PC-9 (cell line): ENCODE measurements at places on chromosomes 2 and 18. TPM values are rescaled to one million over a fixed set of nuclear protein-coding genes. Genes with fewer than 3 reads are reported as not detected.

DNA sequence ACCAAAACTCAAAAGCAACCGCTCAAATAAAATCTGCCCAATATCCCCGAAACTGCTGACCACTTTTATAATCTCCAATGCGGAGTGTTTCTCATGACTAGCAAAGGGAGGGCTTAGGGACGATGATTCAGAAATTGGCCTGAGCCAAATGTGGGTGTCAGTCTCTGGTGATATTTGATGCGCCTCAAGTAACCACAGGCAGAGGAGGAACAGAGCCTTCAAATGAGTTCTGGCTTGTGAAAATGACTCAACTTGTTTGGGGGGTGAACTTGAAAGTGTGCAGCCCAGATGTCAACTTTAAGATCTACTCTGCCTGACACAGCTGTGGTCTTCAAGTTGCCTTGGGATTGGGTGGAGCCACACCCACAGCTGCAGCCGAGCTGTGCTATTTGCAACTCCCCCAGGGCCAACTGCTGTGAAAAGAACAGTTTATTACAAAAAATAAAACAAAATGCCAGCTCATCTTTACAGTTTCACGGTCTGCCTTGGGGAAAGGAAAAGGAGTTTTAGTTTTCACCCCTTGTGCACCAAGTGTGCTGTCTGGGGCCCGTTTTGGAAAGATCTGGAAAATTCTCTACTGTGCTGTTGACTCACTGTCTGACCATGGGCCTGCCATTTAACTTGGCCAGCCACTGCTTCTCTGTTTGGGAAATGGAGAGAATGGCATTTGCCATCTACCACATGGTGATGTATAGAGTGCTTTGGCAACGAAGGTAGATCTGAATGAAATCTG lies 222.1 kb downstream of the MTX2 start:
- H3K4me3 ChIP-seq = no peak overlapping the region
- H3K27me3 ChIP-seq = peaks cover 8% of the 10 kb centered on the region; the same call in 1 of the 2 replicates
- no peaks in the 10 kb centered on the region for H3K4me1 ChIP-seq
- H3K27ac ChIP-seq = no peak overlapping the region

DNA sequence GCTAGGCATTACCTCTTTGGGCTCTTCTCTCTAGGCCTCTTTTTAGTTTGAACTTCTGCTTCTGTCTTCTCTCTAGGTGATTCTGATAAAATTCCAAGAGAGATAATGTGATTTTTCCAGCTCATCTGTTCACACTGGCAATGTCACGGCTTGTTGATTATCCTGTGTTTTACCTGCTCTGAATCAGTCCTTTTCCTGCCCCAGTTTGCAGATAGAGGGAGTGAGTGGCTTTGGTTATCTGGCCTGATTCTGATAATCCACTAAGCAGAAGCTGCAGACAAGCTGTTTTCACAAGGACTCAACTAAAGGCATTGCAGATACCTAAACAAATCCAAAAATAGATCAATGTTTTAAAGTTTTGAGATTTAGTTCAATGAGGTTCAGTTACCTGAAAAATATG lies 111.9 kb downstream of the DCC start:
- H3K36me3 ChIP-seq = no peaks in the 10 kb centered on the region
- no peaks in the 10 kb centered on the region for H3K27me3 ChIP-seq
- H3K27ac ChIP-seq = no peak overlapping the region
- H3K4me1 ChIP-seq = no peaks in the 10 kb centered on the region

DNA sequence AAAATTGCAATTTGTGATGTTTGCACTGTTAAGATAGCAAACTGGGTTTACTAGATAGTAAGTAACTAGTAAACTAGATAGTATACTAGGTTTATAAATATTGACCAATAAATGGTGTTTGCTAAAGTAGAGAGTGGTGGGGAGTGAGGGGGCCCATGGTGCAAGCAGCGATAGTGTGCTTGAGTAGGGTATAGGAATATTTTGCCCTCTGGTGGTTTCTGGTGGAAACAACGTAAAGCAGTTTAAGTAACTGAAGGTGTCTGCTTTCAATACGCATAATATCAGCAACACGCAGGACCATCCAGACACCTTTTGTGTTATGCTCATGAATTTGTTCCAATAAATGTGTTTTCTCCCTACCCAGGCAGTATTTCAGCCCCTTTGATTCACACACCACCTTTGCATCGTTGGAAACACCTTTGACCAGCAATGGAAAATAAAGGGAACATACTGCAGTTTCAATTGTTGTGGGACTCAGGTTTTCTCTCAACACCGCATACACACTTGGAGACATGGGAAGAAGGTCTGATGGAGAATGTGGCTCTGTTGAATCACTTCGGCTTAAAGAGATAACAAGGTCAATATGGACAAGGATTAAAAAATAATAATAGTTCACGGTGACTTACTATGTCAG lies 16.7 kb upstream of the STAT1 start:
- DNase-seq = no peak
- no peak overlapping the region for H3K4me3 ChIP-seq
- no peaks in the 10 kb centered on the region for H3K4me1 ChIP-seq
- H3K36me3 ChIP-seq = no peaks in the 10 kb centered on the region

DNA sequence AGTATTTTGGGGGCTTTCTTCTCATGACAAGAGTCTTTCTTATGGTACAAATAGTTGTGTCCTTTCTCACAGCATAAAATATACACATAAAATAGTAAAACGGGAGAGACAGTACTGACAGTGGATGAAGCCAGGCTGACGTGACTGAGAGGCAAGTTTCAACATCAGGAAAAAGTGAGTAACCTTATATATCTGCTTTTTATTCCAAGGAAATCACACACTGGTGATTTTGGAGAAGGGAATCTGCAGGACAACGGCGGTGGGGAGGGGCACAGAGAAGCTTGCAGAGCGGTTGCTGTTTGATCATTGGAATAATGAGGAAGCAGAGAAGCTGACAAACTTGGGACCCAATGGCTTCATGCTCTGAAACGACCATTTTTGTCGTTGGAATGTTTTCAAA lies 130.6 kb upstream of the ZNF236 start:
- peaks cover 7% of the 10 kb centered on the region for H3K4me1 ChIP-seq
- H3K36me3 ChIP-seq = no peaks in the 10 kb centered on the region
- no peak for DNase-seq
- H3K4me3 ChIP-seq = no peak overlapping the region

DNA sequence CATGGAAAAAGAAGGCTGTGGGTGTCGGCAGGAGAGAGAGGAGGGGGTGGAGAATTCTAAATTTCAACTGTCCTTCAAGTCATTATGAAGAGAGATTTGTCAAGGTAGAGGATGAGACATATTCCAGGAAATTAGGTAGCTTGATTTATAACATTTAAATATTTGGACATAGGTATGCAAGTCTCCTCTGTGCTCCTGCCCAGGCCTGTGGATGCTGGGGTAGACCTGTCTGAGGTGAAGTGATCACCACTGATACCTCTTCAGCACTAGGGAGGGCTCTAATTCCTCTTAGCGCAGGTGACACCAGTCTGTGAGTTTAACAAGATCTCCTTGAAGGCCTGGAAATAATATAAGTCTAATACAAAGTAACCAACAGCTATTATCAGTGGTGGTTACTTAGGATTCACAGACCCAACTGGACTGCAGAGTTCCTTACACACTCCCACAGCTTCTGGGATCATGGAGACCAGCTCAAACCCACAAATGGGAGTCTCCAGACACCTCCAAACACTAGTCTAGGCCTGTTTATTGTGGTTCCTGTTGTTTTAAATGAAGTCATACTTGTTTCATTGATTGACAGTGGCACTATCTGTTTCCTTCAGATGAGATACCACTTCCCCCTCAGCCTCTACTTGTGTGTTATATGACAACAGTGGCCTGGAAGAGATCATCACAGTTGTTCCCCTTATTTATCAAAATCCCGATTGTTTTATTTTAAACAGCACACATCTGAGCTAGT lies 104.1 kb upstream of the ITPRID2 start:
- no peak overlapping the region for H3K4me3 ChIP-seq
- no peak overlapping the region for H3K27ac ChIP-seq
- H3K36me3 ChIP-seq = peaks cover 6% of the 10 kb centered on the region
- no peaks in the 10 kb centered on the region for H3K27me3 ChIP-seq
- DNase-seq = no peak
- H3K4me1 ChIP-seq = peaks cover 88% of the 10 kb centered on the region

DNA sequence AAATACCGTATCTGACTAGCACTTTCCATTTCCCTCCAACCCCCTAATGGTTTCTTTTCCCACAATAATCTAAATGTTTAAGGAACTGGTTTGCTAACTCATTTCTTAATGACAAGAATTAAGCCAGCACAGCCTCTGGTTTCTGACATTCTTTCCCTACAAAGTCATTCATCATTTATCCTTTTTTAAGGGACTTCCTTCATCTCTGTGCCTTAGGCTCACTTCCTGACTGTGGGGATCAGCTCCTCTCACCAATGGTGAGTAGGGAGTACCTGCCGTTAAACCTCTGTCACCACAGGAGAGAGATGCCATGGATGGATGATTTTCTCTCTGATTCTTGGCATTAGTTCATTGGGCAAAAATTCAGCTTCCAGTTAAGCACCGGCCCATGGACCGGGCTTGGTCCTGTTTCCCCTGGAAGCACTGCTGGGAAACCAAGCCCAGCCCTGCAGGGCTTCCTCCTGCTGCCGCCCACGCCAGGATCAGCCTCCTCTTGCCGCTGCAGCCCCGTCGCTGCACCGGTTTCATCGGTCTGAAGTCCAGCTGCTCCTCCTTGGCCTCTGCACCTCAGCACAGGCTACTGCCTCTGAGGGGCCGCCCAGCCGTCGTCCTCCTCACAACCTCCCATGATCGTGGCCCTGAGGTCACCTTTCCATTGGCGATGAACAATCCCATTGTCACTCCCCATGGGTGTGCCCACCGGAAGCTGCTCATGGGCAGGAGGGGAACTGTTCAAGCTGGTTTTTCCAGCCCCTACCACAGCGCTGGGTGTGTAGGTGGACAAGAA lies 64.0 kb upstream of the ZNF516 start:
- peak; percentile 95 for DNase-seq
- H3K4me1 ChIP-seq = peaks cover 52% of the 10 kb centered on the region
- no peaks in the 10 kb centered on the region for H3K27me3 ChIP-seq
- no peaks in the 10 kb centered on the region for H3K36me3 ChIP-seq
- H3K27ac ChIP-seq = peak overlapping the region; percentile 90

GRCh38 chr2:217948897-217949296 lies 53.9 kb downstream of the TNS1 start:
- no peak for DNase-seq
- H3K4me1 ChIP-seq = peaks cover 14% of the 10 kb centered on the region; the same call in 1 of the 2 replicates
- no peak overlapping the region for H3K4me3 ChIP-seq
- H3K36me3 ChIP-seq = no peaks in the 10 kb centered on the region
- H3K27me3 ChIP-seq = no peaks in the 10 kb centered on the region; the same call in 1 of the 2 replicates

DNA sequence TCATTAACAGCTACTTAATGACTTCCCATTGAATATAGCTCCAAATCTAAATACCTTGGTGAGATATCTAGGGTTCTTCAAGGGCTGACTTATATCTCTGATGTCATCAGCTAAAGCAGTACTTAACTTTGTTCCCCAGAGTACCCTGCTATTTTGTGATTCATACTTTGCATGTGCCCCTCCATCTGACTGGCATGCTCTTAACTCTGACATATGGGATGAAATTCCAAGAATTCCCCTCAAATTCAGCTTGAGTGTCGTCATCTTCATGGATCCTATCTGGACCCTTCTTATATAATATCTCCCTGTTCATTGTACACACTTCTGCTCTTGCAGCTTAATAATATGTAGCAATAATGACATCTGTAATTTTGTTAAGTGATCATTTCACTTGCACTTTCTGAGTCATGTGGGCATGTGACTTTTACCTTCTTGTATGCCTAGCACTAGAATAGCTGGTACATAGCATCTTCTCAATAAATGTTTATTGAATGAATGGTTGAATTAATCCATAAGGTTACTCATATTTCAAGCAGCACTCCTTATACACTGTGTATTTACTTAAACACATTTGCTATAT lies 172.9 kb downstream of the WDR7 start:
- DNase-seq = no peak
- H3K36me3 ChIP-seq = no peaks in the 10 kb centered on the region
- no peak overlapping the region for H3K27ac ChIP-seq
- no peaks in the 10 kb centered on the region for H3K4me1 ChIP-seq
- H3K4me3 ChIP-seq = no peak overlapping the region

DNA sequence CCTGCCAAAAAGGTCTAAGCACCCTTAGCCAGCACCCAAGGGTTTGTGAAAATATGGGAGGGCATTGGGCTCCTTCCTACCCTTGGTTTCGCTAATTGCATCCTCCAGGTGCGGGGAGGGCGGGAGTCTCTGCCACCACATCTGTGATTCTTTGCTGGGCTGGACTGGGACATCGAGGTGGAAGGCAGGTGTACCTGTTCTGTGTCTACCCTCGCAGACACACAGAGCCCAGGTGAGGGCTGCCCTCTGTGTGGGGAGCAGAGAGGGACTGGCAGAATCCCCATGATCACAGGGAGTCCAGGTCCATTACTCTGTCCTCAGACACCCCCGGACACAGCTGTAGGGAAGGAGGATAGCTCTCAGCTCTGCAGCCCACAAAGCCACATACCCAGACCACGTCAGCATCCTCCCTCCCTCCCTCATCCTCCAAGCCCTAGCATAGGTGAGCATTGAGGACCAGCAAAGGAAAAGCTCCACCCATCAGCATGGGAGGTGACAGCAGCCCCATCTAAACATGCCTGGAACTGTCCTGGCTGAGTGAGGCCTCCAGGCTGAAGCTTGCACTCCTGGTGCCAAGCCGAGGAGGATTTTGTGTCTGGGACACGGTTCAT lies 49.8 kb downstream of the PLB1 start:
- H3K27ac ChIP-seq = peak overlapping the region; percentile 82
- H3K4me1 ChIP-seq = peaks cover 40% of the 10 kb centered on the region
- H3K27me3 ChIP-seq = no peaks in the 10 kb centered on the region
- no peaks in the 10 kb centered on the region for H3K36me3 ChIP-seq
- peak overlapping the region; percentile 25; the same call in 1 of the 2 replicates for H3K4me3 ChIP-seq

DNA sequence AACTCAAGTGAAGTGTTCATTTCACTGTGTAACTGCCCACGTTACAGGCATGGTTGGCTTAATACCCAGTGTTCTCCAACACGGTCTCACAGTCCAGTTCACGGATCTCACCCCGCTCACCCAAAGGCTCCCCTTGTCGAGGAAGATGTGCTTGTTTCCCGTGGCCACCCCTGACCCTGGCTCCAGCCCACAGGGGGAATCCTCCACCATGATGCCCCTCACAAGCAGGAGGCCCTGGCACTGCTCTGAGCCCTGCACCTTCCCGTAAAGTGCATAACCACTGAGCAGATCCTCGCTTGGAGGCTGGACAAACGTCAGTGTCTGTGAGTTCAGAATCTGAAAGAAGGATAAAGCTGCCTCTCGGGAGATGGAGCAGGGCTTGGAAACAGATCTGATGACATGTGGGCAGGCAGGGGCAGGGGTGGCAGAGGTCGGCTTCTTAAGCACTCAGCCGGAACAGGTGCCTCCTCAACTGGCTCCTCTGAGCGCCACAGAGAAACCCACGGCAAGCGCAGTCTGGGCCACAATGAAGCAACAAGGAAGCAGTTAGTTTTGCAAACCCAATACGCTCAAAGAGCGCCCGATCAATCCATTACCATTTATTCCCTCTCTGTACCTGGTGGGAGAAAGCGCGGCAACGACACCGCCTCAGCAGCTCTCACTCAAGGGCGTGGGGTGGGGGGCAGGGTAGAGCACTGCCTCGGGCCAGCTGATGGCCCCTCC lies 17.6 kb downstream of the HDAC4 start:
- no peak overlapping the region for H3K27ac ChIP-seq
- H3K4me1 ChIP-seq = no peaks in the 10 kb centered on the region
- DNase-seq = no peak

QPCT gene
- total RNA-seq = 2.6 and 3.0 TPM in 2 replicates

MDH1B gene
- 2.7 and 4.1 TPM in 2 replicates for total RNA-seq

SP5 gene
- total RNA-seq = 1.9 and 7.3 TPM in 2 replicates

C18orf54 gene
- 6.7 and 7.6 TPM in 2 replicates for total RNA-seq

RAX gene
- not detected in 2 replicates for total RNA-seq
